ENCODE measurements at places on chromosomes 11 and 22.

DNA sequence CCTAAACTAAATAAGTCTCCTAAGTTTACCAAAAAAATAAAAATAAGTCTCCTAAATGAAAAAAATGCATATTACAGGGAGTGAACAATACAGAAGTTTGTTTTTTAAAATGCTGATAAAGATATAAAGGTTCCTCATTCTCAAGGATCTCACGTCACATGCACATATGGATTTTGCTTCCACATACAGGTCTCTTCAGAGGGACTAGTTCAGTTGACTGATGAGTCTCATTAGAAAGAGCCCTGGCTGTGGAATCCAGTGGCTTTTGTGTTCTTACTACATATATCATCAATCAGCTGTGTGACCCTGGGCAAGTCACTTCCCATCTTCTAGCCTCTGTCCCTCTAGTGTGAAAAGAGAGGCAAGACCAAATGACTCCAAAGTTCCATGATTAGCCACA, 43.1 kb downstream of the MPPED2 start:
- DNase-seq, result no peak

DNA sequence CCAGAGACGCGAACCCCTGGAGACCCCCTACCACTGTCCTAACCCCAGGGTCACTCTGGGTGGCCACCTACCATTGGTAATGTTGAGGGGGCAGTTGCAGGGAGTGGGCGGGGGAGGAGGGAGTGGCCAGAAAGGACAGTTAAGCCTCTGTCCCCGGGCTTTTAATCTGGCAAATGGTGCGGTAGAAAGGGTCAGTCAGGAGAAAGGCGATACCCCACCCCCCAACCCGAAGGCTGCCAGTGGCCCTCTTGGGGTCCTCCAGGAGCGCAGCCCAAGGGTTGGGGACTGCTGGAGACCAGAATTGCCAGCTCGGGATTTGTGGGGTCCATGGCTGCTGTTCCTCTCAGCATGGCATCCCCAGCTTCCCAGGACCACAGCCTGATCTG, 742 bp downstream of the P2RY2 start:
- DNase-seq, result no peak

- DNase-seq, result no peak
Observed at GRCh38 chr22:41893591-41894375, 21.1 kb downstream of the SHISA8 start.

DNA sequence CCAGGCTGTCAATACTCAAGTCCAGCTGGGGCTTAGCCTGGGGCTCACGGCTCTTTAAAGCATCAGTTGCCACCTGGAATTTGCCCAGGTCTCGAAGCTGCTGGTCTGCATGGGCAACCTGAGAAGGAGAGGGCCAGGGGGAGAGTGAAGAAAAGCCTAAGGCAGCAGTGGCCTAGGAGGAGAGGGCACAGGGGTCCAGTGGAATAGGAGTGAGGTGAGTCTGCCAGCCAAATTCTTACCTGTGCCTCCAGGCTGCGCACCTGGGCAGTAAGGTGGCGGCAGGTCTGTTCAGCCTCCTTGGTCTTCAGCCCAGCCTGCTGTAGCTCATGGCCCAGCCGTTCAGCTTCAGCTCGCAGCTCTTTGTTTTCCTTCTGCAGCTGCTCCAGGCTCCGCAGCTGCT, 10.0 kb downstream of the IL18BP start:
- DNase-seq, result no peak

GRCh38 chr22:40050258-40050657, 55.5 kb downstream of the FAM83F start:
- DNase-seq, result peak; percentile 30

- no peak for DNase-seq
Observed at GRCh38 chr11:12220305-12220704, 109.9 kb downstream of the MICAL2 start.

DNA sequence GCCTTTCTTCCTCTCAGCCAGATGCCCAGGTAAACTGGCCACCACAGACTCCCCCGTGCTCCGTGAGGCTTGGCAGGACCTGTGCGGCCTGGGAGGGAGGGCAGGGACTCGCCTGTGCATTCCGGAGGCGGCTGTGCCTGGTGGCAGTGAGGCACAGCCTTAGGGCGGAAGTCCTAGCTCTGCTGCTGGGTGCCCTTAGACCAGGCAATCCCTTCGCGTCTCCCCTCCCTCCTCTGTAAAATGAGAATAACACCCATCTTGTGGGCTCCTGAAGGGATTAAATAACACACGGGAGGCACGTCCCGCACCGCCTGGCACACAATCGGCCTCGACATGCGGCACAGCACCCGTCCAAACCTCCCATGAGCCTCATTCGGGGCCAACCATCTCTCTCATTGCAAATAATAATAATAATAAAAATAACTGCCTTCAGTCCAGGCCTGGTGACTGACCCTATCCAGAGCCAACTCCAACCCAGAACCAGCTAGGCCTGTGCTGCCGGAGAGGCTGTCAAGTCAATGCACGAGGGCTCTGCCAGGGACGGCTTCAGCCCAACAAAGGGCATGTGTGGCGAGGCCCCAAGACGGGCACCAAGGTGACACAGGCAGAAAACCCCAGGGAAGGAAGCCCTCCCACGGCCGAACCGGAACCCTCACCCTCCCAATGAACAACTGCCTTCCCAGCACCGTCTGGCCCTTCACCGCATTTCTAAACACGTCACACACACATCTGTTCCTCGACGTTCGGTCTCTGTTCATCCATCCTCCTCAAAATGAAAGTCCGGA, 8.2 kb downstream of the LTO1 start:
- DNase-seq, result no peak

- DNase-seq, result peak; percentile 10
Observed at GRCh38 chr11:44737245-44738085, 10.7 kb downstream of the TSPAN18 start.

DNA sequence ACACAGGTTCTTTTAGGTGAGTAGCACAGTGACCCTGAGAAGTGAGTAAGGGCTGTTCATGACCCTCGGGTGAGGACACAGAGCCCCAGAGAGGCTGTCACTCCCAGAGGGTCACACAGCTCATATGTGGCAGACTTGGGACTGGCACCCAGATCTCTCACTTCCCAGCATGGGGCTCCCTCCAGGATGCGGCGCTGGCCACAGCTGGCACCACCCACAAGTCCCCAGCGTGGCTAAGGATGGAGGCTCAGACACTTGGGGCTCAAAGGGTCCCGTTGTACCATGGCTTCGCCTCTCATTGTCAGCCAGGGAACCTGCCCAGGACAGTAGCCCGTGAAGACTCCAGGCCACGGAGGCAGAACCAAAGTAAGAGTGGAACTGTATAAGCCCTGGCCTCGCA, 6.0 kb upstream of the SHISAL1 start:
- DNase-seq, result no peak

DNA sequence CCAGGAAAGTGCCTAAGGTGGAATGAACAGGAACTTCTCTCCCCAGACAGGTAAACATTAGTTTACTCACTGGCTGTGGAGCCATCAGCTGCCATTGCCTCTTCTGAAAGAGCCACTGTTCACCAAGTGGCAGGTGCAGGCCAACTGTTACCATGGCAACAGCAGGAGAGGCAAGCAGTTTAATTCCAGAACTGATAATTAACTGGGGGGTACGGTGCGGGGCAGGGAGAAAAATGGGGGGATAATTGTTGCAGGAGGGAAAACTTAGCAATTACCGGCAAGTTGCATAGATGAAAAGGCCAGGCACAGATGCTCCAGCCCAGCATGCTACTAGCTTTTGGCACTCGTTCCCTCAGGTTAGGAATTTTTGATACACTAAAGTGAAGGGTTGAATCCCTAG, 85.1 kb downstream of the TRIM44 start:
- no peak for DNase-seq

DNA sequence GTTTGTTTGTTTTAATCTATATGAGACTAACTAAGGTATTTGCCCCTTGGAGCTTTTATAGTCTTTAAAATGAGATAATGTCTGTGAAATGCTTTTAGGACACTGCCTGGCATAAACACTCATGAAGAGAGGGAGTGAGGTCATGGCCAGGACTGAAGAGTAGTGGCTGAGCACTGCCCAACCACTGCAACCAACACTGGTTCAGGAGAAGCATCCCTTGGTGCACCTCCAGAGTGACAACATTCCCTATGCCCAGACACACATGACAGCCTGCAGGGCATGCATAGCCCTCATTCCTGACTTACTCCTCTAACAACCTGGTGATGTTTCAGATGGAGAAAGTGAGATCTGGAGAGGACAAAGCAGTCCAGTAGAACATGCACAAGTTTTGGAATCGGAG, 36.1 kb downstream of the ME3 start:
- no peak for DNase-seq
